ENCODE measurements at places on chromosomes 16 and 17.

- DNase-seq = no peak
Measured at GRCh38 chr17:73603971-73604370, 40.3 kb downstream of the SDK2 start.

- no peak for DNase-seq
Measured at GRCh38 chr16:76162046-76162445, 115.2 kb upstream of the CNTNAP4 start.

DNA sequence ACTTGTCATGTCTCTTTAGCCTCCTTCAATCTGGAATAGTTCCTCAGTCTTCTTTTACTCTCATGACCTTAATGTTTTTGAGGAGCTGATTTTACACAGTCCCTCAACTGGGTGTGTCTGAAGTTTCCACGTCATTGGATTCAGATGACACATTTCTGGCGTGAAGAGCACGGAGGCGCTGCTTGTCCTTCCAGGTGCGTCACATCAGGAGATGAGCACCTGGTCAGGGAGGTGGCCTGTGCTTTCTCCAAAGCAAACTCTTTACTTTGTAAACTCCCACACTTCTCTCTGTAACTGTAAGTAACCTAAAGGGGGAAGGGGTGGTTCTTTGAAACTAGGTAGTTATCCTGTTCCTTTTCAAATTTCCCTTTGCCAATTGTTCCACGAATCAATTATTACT is 52.5 kb upstream of the MNT start:
- DNase-seq = no peak

DNA sequence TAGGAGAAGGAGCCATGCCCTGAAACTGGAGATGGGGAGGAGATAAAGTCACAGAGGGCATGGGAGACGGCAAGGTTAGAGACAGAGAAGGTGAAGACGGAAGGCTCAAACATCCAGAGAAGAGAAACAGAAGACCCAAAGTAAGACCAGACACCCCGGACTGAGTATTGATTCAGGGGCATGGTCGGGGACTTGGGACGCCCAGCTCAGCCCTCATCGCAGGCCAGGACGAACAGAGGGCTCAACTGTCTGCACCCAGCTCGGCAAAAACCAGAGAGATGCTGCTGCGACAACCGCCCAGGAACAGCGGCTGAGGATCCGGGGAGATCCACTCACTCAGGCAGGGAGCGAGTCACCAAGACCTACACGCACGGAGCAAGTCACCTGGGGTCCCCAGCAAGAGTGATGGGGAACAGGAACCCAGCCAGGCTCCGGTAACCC is 999 bp downstream of the XYLT1 start:
- DNase-seq = no peak

GRCh38 chr17:2275722-2276121 is 27.9 kb downstream of the SMG6 start:
- DNase-seq = no peak

- DNase-seq = no peak
Measured at GRCh38 chr17:59126809-59127417, 20.2 kb upstream of the TRIM37 start.

GRCh38 chr17:46027048-46027975 is 28.3 kb downstream of the STH start:
- no peak for DNase-seq

GRCh38 chr17:58324056-58324408 is 4.6 kb downstream of the TSPOAP1 start:
- DNase-seq = no peak

DNA sequence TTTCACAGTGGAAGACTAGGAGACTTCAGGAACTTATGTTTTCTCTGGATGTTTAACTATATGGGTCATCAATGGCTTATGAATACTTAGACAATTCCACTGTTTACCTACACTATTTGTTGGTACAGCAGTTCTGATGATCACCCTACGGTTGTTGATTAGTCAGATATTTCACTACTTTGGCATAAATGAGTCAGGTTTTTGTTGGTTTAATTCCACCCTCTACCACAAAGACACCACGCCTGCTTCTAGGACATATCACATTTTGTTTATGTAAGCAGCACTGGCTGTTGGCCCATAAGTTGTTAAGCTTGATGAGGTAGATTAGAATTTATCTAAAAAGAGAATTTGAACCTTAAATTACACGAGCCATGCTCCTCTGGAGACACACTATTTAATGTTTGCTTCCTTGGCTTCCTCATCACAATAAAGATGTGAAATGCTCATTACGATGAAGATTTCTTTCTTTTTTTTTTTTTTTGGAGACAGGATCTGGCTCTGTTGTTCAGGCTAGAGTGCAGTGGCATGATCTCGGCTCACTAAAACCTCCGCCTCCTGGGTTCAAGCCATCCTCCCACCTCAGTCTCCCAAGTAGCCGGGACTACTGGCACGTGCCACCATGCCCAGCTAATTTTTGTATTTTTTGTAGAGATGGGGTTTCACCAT is 4.3 kb downstream of the GDE1 start:
- DNase-seq = peak; percentile 11

GRCh38 chr17:13592427-13592826 is 9.3 kb downstream of the HS3ST3A1 start:
- no peak for DNase-seq

DNA sequence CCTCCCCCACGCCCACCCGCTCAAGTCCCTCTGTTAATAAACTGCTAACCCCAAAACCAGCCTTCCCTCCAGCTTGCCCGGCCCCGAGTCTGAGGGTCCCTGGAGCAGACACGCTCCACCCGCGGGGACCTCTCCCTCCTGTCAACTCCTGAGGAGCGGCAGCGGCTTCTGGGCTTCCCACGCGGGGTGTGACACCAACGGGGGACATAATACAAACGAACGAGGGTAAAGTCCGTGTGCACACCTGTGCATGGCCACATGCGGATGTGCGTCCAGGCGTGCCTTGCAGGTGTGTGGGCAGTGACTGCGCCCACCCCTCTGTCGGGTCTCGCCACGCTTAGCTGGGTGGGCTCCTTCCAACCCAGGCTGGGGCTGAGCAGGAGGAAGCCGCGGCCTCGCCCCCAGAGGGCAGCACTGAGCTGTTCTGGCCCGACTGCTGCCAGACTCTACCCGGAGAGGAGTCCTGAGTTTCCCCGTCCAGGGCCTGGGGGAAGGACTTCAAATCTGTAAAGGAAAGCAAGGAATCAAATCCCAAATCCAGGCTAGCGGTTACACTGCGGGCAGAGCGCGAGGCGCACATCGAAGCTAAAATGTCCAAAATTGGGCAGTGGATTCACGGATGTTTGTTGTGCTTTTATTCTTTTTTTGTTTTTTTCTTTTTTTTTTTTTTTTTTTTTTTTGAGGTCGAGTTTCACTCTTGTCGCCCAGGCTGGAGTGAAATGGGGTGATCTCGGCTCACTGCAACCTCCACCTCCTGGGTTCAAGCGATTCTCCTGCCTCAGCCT is 24.2 kb upstream of the KRT17 start:
- peak; percentile 83 for DNase-seq

DNA sequence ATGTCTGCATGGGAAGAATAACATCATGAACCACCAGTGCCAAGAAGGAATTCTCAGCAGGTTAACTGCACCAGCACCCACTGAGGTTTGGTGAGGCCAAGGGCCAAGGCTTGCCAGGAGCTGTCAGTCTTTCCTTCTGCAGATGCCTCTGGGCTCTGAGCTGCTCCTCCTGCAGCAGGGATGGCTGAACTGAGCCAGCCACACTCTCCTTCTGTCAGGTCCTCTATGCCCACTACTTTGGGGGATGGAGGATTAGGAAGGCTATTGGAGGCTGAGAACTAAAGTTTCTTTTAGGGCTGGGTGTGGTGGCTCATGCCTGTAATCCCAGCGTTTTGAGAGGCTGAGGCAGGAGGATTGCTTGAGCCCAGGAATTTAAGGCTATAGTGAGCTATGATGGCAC is 71.6 kb downstream of the PLXDC1 start:
- no peak for DNase-seq

GRCh38 chr16:89446136-89446974 is 44.0 kb downstream of the ANKRD11 start:
- no peak for DNase-seq

DNA sequence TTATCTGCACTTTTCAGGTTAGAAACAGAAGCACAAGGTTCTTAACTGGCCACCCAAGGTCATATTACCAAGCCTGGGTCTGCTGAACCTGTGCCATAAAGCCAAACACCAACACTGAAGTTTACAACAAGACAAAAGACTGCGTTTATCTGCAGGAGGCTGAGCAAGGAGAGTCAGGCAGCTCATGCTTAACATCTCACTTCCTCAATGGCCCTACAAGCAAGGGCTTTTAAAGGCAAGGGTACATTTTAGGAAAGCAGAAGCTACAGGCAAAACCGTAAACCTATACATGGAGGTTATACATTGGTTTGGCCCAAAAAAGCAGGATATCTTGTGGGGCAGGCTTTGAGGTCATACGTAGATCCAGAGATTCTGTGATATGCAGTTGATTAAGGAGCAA is 91.2 kb downstream of the GNAO1 start:
- no peak for DNase-seq

DNA sequence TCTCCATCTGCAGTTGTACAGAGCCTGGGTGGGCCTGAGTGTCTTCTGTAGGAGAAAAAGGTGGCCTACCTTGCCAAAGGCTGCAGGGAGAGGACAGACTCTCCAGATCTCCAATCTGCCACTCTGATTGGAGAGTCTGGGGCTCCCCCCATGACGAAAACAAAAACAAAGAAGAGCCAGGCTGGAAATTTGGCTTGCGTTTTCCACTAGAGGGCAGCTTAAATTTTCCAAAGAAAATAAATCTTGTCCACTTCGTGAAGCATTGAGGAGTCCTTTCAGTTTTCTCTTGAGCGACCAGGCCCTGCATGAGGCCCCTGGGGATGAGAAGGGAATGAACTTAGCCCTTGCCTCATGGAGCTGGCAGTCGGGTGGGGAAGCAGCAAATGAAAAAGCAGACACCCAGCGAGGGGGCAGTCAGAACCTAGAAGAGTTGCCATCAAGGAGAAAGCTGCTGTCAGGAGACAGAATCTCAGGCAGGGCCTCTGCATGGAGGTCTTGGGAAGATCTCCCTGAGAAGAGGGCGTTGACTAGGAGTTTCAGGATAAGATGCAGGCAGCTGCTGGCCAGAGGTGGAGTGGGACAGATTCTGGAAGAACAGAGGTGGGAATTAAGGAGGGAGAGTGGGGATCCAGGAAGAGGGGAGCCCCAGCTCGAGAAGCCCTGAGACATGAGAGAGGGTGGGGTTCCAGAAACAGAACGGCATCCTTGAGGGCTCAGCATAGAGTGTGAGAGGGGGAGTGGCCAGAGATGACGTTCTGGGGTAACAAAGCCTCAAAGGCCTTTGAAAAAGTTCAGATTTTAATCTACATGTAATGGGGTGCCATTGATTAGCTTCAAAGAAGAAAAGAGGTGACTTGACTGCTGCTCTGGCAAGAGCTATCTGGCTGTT is 8.4 kb upstream of the SHCBP1 start:
- peak; percentile 65 for DNase-seq

DNA sequence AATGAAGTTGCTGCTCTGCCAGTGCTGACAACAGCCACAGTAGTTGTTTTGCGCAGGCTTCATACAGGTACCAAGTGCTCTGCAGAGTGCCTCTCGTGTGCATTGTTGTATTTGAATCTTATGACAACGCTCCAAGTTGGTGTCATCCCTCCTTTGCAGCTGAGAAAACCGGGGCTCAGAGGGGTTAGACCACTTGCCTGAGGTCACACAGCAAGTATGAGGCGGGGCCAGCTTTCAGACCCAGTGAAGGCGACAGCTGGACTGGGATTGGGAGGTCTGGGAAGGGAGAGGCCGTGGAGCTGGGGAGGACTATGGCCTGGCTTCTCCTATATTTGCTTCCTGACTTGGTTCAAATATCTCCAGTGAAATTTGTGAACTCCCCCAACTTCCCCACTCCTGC is 33.2 kb downstream of the WNT9B start:
- no peak for DNase-seq

DNA sequence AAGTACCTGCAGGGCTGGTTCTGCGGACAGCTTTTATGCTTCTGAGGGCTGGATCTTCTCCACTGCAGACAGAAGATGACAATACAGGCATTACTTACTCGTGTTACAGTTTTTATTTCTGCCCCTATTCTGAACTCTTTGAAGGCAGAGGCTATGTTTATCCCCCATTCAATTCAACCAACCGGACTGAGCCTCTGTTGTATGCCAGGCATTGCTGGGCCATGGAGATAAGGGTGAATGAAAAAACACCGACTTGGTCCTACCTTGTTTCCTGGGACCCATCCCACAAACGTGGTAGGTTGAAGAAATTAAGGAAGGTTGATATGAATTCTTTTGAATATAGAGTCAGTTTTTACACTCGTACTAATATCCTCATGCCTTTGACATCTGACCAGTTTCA is 10.0 kb upstream of the HP start:
- no peak for DNase-seq

DNA sequence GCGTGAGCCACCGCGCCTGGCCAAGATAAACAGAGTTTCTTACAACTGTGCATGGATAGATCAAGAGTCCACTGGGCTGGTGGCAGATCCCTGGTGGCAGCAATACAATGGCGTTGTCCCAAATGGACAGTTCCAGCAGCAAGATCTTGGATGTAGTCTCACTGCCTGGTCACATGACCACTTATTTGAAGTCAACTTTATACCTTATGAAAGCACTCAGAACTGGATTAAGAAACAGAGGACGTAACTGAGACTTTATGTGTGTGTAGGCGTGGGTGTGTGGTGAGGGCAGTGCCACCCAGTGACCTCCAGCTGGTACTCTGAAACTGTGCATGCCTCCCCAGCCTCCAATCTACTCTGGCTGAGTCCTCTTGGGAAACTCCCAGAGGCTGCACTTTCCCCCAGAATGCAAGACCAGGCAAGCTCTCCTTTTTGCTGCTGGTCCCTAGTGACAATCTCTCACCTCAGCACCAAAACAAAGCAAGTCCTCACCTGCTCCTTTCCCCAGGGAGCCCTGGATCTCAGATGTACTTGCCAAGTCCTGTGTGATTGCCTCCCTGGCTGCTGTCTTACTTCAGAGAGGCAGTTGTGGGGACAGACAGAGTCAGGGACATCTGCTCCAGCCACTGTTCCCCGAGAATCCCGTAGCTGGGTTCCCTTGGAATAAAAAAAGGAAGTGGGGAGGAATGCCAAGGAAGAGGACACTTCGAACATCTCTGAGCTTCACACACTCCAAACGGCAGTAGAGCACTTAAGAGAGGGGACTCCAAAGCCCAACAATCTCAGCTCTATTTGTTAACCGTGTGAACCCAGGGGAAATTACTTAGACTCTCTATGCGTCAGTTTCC is 11.7 kb upstream of the ST6GALNAC2 start:
- no peak for DNase-seq

DNA sequence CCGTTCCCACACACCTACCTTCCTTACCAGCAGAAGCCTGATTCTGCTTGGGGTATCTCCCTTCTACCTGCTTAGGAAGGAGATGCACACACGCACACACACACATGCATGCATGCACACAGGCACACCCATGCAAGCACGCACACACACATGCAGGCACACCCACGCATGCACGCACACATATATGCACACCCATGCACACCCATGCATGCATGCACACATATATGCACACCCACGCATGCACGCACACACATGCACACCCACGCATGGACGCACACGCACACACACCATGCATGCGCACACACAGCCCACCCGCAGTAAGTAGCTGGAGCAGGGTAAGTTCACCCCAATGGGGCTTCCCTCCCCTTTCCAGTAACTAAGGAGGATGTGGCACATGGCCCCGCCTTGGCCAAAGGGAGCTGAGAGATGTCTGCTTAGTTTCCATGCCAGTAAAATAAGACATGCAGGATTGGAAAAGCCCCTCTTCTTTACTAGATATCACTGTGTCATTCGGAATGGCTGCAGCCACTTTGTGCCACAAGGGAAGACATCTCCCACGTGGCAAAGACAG is 33.7 kb downstream of the ADCY9 start:
- no peak for DNase-seq

- DNase-seq = no peak
Measured at GRCh38 chr16:63816276-63816675, 1305.6 kb downstream of the CDH11 start.

Data from fibroblast of skin of right biceps (primary cell).